ENCODE measurements at places on chromosomes 13 and 19.
A peak's percentile ranks its signal among the peaks of the same experiment; 100 is the strongest.

DNA sequence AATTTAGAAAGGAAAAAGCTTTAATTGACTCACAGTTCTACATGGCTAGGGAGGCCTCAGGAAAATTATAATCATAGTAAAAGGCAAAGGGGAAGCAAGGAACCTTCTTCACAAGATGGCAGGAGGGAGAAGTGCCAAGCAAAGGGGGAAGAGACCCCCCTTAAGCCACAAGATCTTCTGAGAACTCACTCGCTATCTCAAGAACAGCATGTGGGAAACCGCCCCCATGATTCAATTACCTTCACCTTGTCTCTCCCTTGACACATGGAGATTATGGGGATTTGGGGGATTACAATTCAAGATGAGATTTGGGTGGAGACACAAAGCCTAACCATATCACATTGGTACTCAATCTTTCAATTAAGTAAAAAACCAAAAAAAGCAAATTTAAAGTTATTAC, 1778.7 kb upstream of the MIR17HG start:
- no peak for DNase-seq

- DNase-seq, result peak; percentile 59
Observed at GRCh38 chr19:12796146-12797071, 5.1 kb downstream of the JUNB start.

- no peak for DNase-seq
Observed at GRCh38 chr19:56838024-56838908, 2.3 kb downstream of the PEG3 start.

GRCh38 chr19:10858204-10858828, 10.1 kb downstream of the C19orf38 start:
- no peak for DNase-seq

DNA sequence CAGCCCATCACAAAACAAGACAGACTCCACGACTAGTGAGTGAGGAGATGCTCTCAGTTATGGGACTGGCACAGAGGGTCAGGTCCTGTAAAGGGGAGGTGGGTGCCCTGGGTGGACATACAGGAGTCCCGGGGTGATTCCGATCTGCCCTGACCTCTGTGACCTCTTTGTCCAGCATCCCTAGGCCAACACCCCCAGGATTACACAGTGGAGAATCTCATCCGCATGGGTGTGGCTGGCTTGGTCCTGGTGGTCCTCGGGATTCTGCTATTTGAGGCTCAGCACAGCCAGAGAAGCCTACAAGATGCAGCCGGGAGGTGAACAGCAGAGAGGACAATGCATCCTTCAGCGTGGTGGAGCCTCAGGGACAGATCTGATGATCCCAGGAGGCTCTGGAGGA, 6.4 kb upstream of the LILRA1 start:
- DNase-seq, result no peak

GRCh38 chr19:18915639-18916038, 3.5 kb downstream of the COPE start:
- DNase-seq, result no peak

- DNase-seq, result no peak
Observed at GRCh38 chr19:7196763-7197118, 97.5 kb downstream of the INSR start.

- no peak for DNase-seq
Observed at GRCh38 chr19:1163283-1163933, 10.7 kb downstream of the SBNO2 start.

GRCh38 chr13:94860981-94861407, 148.6 kb upstream of the SOX21 start:
- no peak for DNase-seq

DNA sequence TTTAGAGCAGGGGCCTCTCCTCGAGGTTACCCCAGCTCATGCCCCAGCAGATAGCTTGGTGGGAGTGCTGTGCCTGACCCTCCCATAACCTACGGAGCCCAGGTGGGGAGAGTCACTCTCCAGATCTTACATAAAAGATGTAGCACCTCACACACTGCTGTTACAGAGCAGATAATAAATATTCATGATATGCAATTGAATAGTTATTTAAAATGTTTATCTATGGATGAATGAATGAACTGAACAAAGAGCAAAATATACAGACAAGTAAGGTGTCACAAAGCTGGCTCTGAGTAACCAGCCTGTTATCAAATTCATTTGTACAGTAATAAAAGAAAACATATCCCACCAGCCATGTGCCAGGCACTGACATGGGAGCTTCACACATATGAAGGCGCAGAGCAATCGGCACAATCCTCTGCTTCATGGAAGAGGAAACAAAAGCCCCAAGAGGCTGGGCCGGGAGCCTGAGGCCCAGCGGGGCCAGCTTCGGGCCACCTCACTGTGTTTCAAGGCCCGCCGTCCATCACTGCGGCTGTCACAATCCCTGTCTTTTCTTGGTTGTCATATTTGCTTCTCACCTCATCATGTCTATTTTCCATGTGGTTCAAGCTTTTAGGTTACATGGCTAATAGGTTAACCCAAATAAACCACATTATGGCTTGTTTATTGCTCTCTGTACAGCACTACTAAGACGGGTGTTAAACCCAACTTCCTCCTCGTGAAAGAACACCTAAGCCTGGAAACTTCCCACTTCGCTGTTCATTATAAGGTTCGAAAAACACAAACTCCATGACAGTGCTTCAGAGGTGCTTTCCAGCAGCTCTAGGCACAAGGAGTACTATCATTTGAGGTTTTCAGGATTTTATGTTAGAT, 78.4 kb downstream of the IRS2 start:
- no peak for DNase-seq

DNA sequence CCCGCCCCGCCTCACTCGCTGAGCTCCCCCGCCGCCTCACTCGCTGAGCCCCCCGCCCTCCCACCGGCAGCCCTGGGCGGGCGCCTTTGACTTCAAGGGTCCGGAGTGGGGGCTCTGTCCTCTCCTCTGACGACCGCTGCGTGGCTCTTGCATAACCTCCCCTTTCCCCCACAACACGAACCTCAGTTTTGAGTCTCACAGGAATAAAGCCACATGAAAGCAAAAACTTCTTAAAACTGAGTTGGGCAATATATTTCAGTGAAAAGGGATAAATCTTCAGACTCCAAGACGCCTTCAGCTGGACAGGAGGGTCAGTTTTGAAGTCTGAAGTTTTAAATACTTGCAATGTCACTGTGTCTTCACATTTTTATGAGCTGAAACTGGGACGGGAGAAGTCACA, 70.6 kb upstream of the C13orf46 start:
- no peak for DNase-seq

DNA sequence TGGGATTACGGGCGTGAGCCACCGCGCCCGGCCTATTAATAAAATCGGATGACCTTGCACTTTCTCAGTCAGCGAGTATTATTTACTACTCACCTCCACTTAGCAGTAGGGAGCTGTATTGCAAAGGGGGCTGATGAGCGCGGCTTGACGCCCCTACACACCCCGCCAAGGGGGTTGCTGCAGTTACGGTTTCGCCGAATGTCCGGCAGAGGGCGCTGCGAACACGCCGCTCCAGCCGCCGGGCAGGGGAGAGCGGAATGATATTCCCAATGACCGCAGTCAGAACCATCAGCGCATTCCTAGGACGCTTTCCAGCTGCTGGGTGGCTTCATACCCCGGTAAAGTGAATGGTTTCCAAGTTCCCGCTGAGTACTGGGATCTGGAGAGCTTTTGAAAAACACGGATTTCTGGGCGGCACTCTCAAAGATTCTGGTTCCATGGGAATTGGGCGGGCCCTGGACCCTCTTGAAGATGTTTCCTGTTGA, 30.0 kb upstream of the TPT1 start:
- DNase-seq, result peak; percentile 36

GRCh38 chr19:28990522-28990921, 222.4 kb downstream of the UQCRFS1 start:
- DNase-seq, result no peak

DNA sequence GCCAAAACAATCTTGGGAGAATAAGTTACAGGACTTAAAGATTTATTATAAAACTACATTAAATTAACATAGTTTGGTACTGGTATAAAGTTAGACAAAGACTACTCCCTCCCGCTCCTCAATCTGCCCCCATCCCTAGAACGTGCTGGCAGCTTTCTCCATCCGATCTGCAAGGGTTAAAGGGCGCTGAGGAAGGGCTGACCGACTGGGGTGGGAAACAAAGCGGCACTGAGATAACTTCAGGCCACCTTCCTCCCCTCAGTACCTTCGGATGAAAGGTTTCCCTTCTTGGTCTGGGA, 790 bp upstream of the SUGT1 start:
- DNase-seq, result no peak

DNA sequence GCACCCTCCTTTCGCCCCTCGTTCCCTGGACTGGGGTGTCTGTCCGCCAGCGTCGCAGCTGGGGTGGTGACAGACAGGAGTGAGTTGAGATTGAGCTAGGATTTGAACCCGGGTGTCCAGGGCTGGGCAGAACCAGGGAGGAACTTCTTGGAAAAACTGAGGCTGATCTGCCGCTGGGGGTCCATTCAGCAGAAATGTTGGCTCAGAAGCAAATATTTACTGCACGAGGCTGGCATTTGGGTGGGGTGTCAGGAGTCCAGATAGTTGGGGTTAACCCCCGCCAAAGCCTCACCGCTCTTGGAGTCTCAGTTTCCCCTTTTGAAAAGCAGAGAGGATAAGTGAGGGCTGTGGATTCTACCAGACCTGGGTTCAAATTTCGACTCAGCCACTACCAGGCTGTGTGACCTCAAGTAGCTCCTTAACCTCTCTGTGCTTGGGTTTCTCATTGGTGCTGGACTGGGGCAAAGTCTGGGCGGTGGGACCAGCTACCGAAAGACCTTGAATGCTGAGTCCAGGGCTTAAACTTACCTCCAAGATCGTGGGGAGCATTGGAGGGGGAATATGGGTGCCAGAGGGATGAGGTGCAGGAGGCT, 20.9 kb downstream of the MAST3 start:
- no peak for DNase-seq

- no peak for DNase-seq
Observed at GRCh38 chr19:54339646-54340358, 840 bp upstream of the LILRA4 start.

- DNase-seq, result no peak
Observed at GRCh38 chr13:86309881-86310280, 510.7 kb upstream of the SLITRK6 start.

- DNase-seq, result no peak
Observed at GRCh38 chr19:56976300-56976699, 135.8 kb upstream of the PEG3 start.

DNA sequence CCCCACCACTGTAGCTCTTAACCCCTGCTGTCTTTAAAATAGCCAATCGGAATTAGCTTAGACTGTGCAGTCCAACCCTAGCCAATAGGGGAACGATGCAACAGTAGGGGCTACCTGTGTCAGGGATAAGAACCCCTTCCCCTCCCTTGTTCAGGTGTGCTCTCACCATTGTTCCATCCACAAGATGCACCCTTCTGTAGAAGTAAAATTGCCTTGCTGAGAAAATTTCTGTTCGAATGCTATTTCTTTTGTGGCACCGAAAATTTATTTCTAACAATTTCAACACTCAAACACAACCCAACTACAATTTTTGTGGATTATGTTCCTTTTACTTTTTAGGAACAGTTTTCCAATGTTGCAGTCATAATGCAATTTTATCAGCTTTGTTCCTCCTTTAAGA, 3.6 kb upstream of the ZNF583 start:
- DNase-seq, result no peak

DNA sequence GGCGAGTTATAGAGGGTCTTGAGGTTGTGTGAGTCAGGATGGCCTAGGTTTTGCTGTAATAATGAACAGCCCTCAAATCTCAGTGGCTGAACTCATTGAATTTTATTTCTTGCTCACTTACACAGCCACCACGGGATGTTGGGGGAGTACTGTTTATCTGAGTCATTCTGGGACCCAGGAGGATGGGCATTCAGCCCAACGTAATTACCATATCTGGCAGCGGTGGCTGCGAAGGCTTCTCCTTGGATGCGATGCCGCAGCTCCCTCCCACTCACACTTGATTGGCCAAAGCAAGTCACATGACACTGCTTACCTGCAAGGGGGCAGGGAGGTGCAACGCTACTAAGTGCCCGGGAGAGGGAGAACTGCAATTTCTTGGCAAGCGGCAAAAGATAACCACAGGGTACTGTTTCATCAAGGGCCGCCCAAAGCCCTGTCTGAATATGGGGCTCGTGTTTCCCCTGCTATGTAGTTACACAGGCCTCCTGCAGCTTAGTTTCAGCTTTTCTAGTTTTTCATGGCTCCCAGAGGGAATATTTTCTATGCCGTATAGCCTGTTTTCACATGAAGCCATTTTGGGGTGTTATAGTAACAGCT, 19.9 kb downstream of the ZSWIM9 start:
- DNase-seq, result peak; percentile 57

- no peak for DNase-seq
Observed at GRCh38 chr13:53206455-53206854, 177.8 kb downstream of the OLFM4 start.

DNA sequence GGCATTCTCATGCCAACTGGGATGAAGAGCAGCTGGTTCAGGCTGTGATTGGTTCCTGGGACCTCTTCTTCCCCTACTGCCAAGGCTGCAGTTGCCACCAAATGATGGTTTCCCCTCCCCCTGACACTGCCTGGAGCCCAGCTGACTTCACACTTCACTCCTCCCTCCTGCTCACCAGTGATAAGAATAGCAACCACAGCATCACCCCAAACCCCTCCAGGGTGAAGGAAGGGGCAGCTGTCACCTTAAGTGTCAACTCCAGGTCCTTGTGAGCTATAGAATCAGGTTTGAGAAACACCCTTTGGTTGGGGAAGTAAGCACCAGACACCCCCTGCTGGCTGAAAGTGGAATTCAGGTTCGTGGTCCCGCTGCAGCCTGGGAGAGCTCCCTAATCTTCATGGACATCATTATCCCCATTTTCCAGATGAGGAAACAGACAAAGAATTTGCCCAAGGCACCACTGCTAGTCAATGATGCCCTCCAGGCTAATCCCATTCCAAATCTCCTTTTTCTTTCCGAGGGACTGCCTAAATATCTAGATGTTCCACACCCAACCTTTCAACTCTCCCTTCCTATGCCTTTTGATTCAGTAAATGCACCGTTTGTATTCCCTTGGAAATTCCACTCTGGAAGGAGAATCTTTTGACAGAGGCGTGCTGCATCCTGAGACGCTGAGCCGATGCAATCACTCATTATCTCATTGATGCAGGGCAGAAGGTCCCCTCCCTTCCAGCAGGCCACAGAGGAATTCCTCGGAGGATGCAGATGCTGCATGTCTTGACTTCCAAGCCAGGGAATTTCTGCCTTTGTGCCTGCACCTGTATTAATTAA, 50.6 kb upstream of the UQCRFS1 start:
- peak; percentile 15 for DNase-seq

- DNase-seq, result no peak
Observed at GRCh38 chr19:3479177-3479833, 1.0 kb downstream of the SMIM24 start.

- DNase-seq, result no peak
Observed at GRCh38 chr13:73069206-73069805, 10.5 kb downstream of the KLF5 start.

DNA sequence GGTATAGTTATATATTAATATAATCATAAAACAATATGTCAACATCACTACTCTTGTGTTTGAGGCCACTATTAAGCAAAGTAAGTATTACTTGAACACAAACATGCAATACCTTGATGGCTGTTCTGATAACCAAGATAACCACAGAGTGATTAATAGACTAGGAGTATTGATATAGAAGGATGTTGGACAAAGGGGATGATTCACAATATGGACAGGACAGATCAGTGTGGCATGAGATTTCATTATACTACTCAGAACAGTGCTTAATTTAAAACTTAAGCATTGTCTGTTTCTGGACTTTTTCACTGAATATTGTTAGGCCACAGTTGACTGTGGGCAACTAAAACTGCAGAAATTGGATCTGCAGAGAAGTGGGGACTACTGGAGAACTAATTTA, 384.2 kb downstream of the SLITRK1 start:
- no peak for DNase-seq

Measured in activated T-helper 9 cell treated with anti-CD3 and anti-CD28 coated beads, Interleukin-2, amount 50 U/mL, for 16 hours (primary cell).